ENCODE measurements at places on chromosomes 7 and 10.

- no peak for DNase-seq
Observed at GRCh38 chr10:102175415-102175814, 23.2 kb downstream of the NOLC1 start.

GRCh38 chr10:19783721-19784120 lies 32.5 kb upstream of the PLXDC2 start:
- no peak for DNase-seq

- DNase-seq: no peak
Observed at GRCh38 chr10:62813981-62814380, 2.2 kb downstream of the EGR2 start.

DNA sequence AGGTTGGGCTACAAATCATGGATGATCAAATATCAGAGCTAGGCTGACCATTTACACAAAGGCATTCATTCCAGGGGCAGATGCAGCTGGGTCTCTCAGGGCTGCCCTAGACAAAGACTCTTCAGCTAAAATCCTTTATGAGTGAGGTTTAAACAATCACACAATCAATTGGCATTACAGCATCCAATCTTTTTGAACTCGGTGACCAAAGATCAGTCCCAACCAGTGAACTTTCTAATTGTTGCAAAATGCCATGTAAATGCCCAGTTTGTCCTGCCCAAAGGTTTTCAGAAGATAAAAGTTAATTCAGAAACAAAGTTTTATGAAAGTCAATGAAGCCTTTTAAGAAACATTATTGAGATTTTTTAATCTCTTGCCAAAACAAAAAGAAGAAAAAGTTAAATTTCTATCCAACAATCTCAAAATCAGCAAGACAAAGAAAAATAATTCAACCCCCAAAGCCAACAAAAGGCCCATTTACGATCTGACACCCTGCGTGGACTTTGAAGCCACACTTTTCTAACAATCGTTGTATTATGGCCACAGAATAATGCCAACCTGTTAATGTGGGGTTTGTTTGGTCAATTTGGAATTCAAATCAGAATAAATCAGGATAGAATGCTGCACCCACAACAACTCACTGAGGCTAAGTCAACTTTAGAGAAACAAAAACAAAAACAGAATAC lies 40.9 kb downstream of the GPR37 start:
- no peak for DNase-seq

DNA sequence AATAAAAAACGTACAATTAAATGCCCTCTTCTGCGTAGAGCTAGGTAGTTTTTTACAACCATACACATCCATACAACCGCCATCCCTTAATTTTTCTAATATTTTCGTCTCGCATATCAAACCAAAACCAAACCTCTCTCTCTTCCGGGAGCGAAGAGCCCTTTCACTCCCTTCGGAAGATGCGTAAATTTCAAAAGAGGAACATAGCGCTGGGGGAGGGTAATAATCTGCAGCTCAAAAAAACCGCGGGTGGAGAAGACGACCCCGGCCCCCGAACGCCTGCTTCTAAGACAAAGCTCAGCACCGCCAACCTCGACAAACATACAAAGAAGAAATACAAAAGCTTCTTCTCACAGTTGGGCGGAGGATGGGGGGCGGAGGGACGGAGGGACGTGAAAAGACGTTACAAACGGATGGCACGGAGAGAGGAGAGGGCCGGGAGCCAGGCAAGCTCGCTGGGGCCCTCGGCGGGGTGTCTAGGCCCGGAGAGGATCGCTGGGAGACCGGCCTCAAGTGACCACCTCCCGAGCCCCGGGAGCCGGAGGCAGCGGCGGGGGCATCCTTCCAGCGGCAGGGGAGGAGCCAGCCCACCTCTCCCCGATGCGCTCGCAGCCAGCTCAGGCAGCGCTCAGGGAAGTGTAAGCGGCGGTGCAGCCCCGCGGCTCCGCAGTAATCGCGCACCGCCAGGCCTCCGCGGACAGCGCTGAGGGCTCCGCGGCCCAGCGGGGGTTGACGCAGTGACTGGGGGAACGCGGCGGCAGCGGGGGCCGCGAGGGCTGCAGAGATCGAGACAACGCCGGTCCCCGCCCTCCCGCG lies 851 bp downstream of the MKRN1 start:
- peak; percentile 44 for DNase-seq

DNA sequence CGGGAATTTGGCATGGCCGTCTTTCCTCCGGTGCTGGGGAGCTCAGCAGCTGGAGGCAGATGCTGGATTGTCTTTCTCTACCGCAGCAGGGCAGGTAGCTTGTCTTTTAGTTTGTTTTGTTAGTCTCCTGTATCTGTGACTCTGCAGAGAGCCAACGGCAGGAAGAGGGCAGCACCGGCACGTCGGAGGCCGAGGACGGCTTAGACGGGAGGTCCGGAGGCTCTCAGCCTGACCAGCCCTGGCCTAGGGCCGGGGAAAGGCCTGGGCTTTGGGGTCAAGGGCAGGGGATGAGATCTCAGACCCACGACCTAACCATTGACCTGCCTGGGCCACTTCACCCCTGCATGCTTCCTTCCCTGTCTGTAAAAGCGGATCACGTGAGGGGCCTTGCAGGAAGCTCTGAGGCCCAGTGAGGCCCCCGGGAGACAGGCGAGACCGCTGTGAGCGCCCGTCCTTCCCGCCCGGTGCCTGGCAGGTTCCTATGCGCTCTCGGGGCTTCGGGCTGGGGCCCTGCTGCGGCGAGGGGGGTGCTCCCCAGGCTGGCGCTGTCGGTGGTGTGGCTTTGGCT lies 72.7 kb downstream of the LHPP start:
- DNase-seq: peak; percentile 69

Data from H9 (cell line).